Smooth muscle cell of the coronary artery (primary cell): ENCODE measurements at places on chromosomes 13 and 19. TPM values are rescaled to one million over a fixed set of nuclear protein-coding genes. Genes with fewer than 3 reads are reported as not detected.

The POLR2I gene
- total RNA-seq = 131 and 194 TPM in 2 replicates

The CCDC194 gene
- not detected in 2 replicates for total RNA-seq

The C1QTNF9B gene
- not detected in 2 replicates for total RNA-seq

The TEX29 gene
- 0.15 and 3.6 TPM in 2 replicates for total RNA-seq

The ONECUT3 gene
- not detected in 2 replicates for total RNA-seq
